ENCODE measurements at places on chromosomes 5 and 9.

GRCh38 chr5:75052192-75053053 lies at the start of gene GCNT4:
TSS of gene GCNT4 (minus strand) at chr5:75052558. CDS start at chr5:75030037, 22,521 bp downstream.
- DNase-seq = peak; percentile 74

GRCh38 chr9:105044518-105044917 lies 116.6 kb upstream of the ABCA1 start:
- DNase-seq = no peak

DNA sequence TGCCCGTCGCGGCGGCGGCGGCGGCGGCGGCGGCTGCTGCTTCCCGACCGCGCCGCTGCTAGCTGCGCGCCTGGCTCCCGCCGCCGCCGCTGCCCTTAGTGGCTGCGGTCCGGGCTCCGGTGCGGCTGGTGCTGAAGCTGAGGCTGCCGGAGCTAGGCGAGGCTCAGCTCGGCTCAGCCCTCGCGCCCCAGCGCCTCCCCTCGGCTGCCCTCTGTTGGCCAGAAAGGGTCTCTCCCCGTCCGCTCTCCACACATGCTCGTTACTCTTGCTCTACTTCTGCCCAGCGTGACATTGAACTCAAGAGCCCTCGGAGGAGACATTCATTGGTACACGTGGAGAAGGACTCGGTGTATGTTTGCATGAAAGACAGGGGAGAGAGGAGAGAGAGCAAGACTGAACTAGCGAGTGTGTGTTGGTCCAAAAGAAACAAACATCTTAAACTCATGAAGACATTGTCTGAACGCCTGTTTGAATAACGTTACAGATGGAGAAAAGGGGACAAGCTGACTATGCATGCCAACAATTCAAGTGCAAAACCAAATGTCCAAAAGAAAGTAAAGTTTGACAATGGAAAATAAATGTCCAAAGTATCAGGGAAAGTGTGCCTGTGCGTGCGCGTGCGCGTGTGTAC lies at the start of gene HCN1:
Gene HCN1 (minus strand): TSS at position 175 of the 631 bp plus-strand sequence.
- peak; percentile 19 for DNase-seq

DNA sequence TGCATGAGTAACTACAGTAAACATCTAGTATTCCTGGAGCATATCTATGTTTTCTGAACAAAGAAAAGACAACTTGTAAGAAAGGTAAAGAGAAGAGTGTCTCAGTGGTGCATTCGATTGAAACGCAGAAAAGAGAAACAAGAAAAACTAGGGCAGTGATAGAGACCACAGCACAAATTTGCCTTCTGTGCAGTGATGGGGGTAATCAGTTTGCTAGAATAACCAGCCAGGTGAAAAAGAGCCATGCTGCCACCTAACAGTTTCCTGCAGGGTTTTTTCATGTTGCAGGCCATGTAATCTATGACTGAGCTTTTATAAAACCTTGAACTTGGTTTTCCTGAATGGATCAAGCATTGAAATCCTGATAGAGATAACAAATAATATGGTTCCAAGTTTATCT lies 198.4 kb upstream of the MEF2C start:
- no peak for DNase-seq

- DNase-seq = no peak
Observed at GRCh38 chr9:19375538-19375937, 4.5 kb downstream of the RPS6 start.

Data from ovary (tissue), 10 donors.